ENCODE measurements at places on chromosomes 7 and 10.

- DNase-seq: no peak
These were observed 66.1 kb downstream of the AGK start for GRCh38 chr7:141617280-141617679.

DNA sequence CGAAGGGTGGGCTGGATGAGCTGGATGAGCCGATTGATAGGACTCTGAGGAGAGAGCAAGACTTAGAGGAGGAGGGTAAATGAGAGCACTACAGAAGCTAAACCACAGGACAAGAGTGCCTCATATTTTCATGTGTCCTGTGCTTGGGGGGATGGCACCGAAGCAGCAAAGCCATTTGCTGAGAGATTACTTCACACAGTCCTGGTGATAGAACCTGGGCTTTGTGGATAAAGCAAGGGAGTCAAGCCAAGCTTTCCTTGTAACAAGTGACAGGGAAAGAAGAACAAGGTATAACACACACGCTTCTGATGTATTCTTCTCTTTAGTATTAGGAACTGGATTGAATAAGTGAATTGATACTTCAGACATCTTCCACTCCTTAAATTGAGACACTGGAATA is 253.7 kb downstream of the ANKRD7 start:
- no peak for DNase-seq

GRCh38 chr7:26052706-26053105 is 99.3 kb upstream of the NFE2L3 start:
- DNase-seq: no peak

DNA sequence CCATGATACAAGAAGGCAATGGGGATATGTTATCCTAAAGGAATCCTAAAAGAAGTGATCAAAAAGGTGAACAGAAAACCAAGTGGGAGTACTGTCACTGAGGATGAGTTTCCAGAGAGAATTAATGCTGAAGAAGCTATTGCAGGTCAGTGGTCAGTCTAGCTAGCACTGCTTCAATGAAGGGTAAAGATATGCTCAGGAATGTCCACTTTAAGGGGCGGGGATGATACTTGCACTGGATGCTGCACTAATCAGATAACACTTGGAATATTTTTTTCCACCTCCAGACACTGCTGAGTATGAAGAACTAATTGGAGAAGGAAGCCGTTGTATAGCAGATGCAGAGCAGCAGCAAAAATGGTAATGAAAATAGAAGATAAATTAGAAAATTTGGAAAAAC is 75.3 kb downstream of the LRRC17 start:
- DNase-seq: no peak

GRCh38 chr10:131021246-131021895 is 290.1 kb downstream of the TCERG1L start:
- no peak for DNase-seq

- DNase-seq: no peak
These were observed 190.1 kb downstream of the PLXDC2 start for GRCh38 chr10:20006169-20006870.

GRCh38 chr7:130723784-130724183 is 10.2 kb downstream of the KLF14 start:
- no peak for DNase-seq

- no peak for DNase-seq
These were observed 14.8 kb downstream of the SLC26A3 start for GRCh38 chr7:107788216-107788615.

- no peak for DNase-seq
These were observed 253.3 kb downstream of the PRPF18 start for GRCh38 chr10:13840036-13840435.

- no peak for DNase-seq
These were observed 43.5 kb downstream of the ACSM6 start for GRCh38 chr10:95237376-95238170.

GRCh38 chr7:30351724-30352123 is 67.3 kb downstream of the ZNRF2 start:
- no peak for DNase-seq

- peak; percentile 57 for DNase-seq
These were observed 621.9 kb downstream of the ACTR3B start for GRCh38 chr7:153381275-153382040.

DNA sequence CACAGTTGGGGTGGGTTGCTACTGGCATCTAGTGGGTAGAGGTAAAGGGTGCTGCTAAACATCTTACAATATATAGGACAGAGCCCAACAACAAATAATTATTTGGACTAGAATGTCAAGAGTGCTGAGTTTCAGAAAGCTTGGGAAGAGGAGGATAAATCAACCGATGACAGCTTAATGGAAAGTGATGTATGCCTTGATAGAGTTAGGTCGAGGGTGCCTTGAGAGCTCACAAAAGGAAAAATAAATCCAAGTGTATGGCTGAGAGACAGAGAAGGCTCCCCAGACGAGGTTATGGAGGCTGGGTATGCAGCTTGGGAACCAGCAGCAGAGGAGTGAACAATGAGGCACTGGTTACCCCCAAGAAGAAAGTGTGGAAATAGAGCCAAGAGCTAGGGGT is 211.1 kb downstream of the HDAC9 start:
- DNase-seq: no peak

- no peak for DNase-seq
These were observed 77.4 kb downstream of the GFRA1 start for GRCh38 chr10:116195583-116195982.

- no peak for DNase-seq
These were observed 7.3 kb downstream of the SKAP2 start for GRCh38 chr7:26857170-26857505.

DNA sequence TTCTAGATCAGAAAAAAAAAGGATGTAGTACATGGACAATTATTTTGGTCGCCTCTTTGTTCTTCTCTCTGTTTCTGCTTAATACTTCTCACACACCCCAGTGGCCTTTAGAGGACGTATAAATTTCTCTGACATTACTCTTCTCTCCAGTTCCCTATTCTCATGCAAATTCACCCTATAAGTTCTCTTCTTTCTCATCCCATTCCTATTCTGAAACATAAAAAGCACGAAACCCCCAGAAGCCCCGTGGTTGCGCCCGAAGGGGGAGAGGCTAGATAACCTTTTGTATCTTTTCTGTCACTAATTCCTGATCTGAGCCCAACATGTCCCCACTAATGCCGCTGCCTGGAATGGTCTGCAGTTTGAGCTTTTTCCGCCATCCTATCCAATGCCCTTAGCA is 136.9 kb downstream of the SKIDA1 start:
- DNase-seq: no peak

- DNase-seq: no peak
These were observed 292.9 kb downstream of the FZD1 start for GRCh38 chr7:91556956-91557650.

- DNase-seq: no peak
These were observed 102.6 kb upstream of the NRBF2 start for GRCh38 chr10:63030536-63030935.

GRCh38 chr7:44279731-44280505 is 45.5 kb downstream of the CAMK2B start:
- no peak for DNase-seq

GRCh38 chr7:128697302-128697905 is 25.3 kb downstream of the GARIN1A start:
- no peak for DNase-seq

GRCh38 chr10:118725886-118726500 is 28.8 kb downstream of the CACUL1 start:
- no peak for DNase-seq

DNA sequence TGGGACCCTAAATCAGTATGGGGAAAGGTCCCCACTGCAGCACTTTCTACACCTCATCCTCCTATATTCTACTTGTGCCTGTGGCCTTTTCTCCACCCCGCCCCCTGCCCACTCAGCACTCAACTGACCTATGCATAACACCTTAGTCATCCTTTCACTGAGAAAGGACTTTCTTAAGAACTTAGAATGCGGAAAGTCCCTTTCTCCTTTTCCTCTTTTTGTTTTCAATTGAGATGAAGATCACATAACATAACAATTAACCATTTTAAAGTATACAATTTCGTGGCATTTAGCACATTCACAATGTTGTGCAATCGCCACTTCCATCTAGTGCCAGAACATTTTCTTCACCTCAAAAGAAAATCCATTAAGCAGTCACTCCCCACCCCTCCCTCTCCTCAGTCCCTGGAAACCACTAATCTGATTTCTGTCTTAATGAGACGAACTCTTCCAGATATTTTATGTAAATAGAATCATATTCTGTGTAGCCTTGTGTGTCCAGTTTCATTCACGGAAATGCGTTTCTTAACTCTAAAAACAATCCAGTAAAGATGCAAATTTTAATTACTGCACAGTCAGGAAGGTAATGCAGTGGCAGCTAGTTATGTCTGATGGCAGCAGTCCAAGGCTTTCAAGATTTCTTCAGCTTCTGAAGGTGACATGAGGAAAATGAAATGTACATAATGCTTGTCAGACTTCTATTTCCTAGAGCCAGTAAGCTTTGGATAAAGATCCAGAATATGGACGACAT is 41.7 kb downstream of the FAS start:
- peak; percentile 15 for DNase-seq

DNA sequence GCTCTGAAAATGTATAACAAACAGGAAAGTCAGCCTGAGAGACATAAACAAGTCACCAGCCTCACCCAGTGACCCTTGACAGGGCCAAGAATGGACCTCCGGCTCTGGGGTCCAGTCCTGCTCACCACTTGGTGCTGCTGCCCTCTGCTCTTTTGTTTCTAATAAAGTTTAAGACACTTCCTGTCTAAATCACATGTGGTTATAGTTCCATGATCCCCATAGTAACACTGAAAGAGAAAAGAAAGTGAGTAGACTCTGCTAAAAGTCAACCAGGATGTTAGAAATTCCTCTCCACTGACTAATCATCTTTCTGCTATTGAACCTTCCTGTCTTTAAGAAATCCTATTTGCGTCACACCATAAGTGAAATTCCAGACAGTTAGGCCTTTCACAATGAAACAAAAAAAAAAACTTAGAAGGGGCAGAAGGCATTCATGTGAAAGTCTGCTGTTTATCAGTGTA is 179.2 kb upstream of the BET1 start:
- DNase-seq: no peak

- DNase-seq: no peak
These were observed 58.8 kb downstream of the INSIG1 start for GRCh38 chr7:155356323-155357105.

Data from left renal cortex interstitium (tissue), 4 donors.